Fibroblast of skin of scalp (primary cell): ENCODE measurements at places on chromosomes 3 and 15.

DNA sequence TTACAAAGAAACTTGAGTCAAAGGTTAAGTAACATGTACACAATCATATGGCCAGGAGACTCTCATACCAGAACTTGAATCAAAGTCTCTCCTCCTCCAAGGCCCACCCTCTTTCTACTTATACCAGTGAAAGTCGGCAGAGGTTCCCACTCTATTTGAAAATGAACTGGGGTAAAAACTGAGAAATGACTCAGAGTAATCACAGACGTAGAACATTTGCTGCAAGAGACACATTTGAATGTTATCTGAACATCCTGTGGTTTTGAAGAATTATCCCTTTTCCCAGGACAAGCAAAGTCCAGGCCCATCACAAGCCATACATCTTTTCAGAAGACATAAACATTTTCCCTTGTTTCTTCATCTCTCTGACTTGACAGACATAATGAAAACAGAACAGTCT, 55.8 kb downstream of the SHOX2 start:
- peak; percentile 7 for DNase-seq

- DNase-seq: no peak
Measured at GRCh38 chr15:66777054-66777453, 75.0 kb downstream of the SMAD6 start.

GRCh38 chr15:97747342-97747741, 213.2 kb upstream of the ARRDC4 start:
- DNase-seq: no peak

DNA sequence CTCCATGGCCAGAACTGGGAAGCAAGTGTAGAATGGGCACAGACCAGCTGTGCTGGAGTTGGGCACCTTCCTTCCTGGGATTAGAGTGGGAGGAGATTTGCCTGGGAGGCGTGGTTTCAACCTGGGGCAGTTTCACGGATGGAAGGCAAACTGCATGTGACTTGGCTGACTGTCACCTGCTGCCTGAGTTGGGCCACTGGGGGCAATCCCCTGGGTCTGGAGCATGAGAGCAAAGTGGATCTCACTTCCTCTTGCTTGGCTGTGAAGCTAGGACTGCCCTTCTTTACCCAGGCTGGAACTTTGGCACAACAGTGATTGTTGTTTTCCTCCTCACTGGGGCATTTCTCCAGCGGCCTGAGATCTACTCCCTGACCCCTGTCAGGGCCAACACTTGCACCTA, 1247.0 kb upstream of the EPHA6 start:
- DNase-seq: no peak

- no peak for DNase-seq
Measured at GRCh38 chr15:38208779-38209178, 43.9 kb upstream of the SPRED1 start.

GRCh38 chr3:51717947-51718346, 11.1 kb downstream of the GRM2 start:
- DNase-seq: no peak
